ENCODE measurements at places on chromosomes 5 and 9.

GRCh38 chr5:18113721-18114120 lies 479.5 kb downstream of the TAF11L14 start:
- ATAC-seq, result no peak

DNA sequence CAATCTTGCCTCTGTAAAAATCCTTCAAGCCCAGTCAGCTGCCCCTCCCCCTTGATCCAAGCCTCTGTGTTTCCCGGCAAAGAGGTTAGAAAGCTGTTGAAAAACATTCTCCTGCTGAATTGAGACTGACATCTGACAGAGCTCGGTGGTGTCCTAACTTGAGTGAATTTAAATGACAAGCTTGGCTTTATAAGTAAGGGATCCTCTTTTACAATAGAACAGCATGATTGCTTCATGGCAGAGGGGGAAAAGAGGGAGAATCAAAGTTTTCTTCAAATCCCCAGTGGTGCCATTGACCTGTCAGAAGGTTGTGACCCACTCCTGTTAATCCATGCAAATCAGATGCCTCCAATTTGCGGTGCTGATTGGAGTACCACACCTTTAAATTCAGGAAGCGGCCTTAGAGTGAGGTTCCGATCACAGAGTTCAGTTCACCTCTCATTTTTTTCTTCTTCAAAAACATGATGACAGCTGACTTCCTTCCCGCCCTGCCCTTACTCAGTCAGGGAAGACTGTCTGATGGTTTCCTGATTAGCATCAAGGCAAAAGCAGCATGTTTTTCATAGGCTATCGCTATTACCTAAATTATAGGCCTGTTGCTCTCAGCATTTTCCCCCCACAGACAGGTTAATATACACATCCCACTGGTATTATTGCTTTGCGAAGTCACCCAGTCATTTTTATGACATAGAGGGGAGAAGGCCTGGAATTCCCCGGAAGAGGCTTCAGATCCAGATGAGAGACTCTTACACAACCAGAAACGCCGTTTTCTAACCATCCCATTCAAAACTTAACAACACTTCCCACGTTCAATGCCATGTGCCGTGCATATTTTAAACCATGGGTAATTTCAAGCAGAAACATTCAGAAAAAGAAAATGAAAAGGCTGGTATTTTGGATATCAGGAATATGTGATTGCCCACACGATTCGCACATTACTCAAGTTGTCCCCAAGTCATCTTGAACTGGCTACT lies 141.4 kb downstream of the EBF1 start:
- ATAC-seq, result no peak

DNA sequence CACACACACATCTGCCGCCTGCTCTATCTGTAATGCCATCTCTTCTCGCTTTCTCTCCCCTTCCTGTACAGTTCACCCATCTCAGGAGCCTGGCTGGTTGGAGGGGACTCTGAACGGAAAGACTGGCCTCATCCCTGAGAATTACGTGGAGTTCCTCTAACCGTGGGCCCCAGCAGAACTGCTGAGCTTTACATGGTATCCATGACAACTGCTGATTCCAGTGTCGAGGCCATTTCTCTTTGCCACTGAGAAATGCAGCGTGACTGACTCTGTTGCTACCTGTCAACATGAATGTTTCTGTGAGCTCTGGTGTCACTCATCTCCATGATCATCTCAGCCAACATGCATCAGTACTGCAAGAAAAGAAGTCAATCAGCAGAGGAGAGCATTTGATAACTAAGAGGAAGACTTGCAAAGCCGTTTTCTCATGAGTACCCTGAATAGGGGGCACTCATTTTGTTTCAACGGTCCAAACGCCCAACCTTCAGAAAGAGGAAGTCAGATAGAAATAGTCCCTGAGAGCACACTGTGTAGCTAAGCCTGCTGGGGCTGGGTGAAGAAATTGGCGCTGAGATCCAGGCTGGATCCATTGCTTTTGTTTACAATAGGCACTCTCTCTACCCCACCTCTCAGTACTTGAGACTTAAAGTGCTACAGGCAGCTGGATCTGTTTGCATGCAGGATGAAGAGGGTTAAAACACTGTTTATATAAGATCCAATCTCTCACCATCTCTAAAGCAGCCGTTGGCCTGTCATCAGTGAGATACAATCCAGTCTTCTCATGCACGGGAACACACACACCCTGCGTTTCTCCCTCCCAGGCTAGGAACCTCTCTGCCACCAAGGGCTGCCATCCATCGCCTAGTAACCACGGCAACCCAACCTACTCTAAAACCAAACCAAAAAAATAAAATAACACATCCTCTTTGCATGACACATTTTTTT lies 180.9 kb downstream of the NR3C1 start:
- peak; percentile 61 for ATAC-seq

DNA sequence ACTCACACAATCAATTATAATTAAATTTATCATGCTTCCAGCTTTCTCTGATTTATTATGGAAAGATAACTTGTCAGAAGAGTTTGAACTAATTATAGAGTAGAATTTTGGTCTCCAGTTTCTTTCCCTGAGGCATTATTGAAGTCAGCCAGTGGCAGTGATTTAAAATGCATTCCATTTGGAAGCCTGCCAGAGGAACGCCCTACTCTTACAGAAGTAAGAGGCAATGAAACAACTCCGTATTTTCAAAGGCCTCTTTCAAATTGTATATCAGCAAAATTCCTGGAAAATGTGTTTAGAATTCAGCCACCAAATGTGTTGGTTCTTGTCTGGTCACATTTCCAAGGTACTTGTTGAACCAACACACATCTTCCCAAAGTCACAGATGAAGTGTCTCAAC lies 640.9 kb downstream of the SEMA5A start:
- ATAC-seq, result no peak

DNA sequence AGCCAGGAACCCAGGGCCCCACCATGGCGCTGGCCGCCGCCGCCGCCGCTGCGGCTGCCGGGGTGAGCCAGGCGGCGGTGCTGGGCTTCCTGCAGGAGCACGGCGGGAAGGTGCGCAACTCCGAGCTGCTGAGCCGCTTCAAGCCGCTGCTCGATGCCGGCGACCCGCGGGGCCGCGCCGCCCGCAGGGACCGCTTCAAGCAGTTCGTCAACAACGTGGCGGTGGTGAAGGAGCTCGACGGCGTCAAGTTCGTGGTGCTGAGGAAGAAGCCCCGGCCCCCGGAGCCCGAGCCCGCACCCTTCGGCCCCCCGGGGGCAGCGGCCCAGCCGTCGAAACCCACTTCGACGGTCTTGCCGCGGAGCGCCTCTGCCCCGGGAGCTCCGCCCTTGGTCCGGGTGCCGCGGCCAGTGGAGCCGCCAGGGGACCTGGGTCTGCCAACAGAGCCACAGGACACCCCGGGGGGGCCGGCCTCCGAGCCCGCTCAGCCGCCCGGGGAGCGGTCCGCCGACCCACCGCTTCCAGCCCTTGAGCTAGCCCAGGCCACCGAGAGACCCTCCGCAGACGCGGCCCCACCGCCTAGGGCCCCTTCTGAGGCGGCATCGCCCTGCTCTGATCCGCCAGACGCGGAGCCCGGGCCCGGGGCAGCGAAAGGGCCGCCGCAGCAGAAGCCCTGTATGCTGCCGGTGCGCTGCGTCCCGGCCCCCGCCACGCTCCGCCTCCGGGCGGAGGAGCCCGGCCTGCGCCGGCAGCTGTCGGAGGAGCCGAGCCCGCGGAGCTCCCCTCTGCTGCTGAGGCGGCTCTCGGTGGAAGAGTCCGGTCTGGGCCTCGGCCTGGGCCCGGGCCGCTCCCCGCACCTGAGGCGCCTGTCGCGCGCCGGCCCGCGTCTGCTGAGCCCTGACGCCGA lies 749 bp downstream of the SOWAHA start:
- ATAC-seq, result peak; percentile 73

GRCh38 chr9:107784235-107784958 lies 294.8 kb upstream of the KLF4 start:
- no peak for ATAC-seq

DNA sequence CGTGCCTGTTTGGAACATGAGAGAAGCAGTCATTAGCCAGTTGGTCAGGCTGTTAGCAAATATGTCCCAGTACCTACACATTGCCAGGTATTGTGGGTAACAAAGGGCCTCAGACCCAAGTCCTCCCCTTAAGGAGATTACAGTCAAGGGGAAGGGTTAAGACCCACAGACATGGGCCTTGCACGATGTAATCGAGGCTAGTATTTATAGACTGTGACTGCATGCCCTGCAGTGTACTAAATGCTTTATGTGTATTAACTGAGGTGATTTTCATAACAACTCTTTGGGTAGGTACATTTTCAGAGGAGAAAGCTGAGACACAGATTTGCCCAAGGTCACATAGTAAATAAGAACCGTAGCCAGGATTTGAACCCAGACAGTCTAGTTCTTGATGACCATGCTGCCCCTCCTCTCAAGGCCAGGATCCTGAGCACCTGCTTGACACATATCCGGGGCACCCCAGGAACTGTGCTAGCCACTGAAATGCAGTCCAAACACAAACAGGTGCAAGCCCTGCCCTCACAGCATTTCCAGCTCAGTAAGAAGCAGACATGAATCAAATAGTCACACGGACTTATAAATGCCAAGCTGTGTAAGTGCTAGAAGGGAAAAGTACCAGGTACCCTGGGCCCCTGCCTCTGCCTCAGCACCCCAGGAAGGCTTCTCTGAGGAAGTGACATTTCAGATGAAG lies 32.0 kb upstream of the GRPEL2 start:
- no peak for ATAC-seq

DNA sequence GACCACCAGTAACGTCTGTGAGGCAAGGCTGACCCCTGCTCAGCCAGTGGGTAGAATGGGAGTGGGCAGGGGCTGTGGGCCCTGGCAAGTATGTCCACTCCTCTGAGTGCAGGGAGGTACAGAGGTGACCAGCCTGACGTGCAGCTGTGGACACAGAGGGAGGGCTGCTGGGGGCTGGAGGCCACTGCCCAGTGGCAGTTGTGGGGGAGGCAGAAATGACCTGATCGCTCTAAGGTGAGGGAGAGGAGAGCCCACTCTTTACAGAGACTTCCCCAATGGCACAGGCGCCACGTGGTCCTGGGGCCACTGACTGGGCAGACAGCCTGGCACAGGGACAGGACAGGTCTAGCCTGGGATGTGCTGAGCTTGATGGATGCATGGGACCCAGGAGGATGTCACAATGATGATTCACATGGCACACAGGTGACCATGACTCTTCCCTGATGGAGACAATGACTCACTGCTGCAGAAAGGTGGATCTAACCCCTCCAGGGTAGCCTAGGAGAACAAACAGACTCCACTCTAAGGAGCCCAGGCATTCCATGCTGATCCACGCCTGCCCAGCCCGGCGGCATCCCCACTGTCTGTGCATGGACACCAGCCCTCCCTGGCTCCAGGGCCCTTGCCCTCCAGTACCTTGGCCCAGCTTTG lies 7.7 kb downstream of the LPCAT1 start:
- ATAC-seq, result 0 out of 3 replicates have a peak, but pooled peaks have one; percentile 19

DNA sequence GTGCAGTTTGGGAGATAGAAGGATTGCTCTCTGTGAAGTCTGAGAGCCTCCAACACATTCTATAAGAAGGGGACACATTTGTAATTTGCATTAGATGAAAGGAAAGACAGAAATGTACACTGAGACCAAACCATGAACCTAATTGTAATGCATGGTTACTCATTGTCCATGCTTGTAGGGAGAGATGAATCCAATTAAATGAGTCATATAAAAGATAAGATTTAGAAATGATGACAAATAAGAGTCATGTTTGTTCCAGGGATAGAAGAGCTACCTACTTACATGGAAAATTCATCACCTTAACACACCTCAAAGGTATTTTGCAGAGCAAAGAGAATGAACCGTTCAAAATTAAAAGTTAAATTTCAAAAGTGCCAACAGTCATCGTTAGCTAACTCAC lies 85.1 kb downstream of the FBXL7 start:
- ATAC-seq, result no peak

DNA sequence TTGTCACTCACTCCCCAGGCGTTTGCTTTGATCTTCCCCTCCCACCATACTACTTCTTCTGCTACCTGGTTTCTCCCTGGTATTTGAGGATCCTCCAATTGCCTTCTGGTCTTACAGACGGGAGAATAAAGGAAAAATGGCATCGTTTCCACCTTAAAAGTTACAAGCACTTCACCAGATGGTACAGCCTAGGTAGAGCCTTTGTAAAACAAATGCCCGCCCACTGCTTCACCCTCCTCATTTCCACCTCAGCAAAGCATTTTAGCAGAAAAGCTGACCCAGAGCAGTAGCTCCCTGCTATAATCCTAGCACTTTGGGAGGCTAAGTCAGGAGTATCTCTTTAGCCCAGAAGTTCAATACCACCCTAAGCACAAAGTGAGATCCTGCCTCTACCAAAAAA lies 5.1 kb upstream of the ANXA2R start:
- no peak for ATAC-seq

GRCh38 chr5:56705217-56705616 lies 110.1 kb upstream of the MAP3K1 start:
- ATAC-seq, result no peak

DNA sequence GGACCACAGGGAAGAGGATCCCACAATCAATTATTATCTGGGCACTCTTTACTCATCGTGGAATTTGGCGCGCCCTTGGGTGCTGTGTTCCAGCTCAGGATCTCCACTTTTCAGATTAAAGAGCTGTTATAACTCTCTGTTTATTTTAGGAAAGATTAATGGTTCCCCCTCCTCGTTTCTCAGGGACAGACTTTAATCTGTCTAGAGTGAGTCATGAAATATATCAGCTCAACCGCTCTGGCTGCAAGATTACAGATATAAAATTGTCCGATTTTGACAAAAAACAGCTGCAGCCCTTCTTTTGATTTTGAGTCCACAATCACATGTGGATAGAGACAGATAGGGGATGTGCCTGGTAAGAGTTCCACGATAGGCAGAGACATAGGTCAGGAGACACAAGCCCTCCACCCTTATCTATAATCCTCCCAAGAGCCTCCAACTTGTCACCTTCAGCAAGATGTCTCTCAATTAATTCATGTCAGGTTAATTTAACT lies 77.6 kb upstream of the ANKRD55 start:
- peak; percentile 82 for ATAC-seq

DNA sequence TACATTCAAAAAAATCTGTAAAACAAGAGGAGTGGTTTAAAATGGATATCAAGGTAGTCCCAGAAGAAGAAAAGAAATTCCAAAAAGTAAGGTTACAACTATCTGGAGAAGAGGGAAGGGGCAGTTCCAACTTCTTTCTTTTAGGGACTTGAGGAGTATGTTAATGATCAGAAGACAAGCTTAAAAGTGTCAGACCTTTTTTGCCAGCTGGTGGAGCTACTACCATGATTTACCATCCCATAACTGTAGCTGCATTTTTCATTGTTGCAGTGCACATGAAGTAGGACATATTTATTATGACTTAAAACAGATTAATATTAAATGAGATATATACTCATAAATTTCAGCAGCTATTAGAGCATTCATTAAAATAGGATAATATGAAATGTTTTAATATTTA lies 158.5 kb upstream of the RGS7BP start:
- ATAC-seq, result no peak

- ATAC-seq, result no peak
Observed at GRCh38 chr5:104344809-104345208, 782.2 kb upstream of the NUDT12 start.

GRCh38 chr9:94165592-94166235 lies 81.5 kb downstream of the PTPDC1 start:
- peak; percentile 97 for ATAC-seq

GRCh38 chr9:78644359-78644758 lies 347.4 kb downstream of the PSAT1 start:
- no peak for ATAC-seq

GRCh38 chr5:140145818-140146522 lies 20.2 kb downstream of the IGIP start:
- peak; percentile 95 for ATAC-seq

- no peak for ATAC-seq
Observed at GRCh38 chr9:94449486-94449885, 105.4 kb upstream of the PCAT7 start.

GRCh38 chr9:130132746-130133145 lies 39.5 kb upstream of the NCS1 start:
- ATAC-seq, result no peak
